Stimulated activated CD4-positive, alpha-beta T cell treated with anti-CD3 and anti-CD28 coated beads, TNF-alpha, amount 100 ng/mL, for 1 hour (primary cell): ENCODE measurements at places on chromosomes 16 and 17.

- no peak for DNase-seq
These were observed 56.5 kb downstream of the XPO6 start for GRCh38 chr16:28155293-28155692.

DNA sequence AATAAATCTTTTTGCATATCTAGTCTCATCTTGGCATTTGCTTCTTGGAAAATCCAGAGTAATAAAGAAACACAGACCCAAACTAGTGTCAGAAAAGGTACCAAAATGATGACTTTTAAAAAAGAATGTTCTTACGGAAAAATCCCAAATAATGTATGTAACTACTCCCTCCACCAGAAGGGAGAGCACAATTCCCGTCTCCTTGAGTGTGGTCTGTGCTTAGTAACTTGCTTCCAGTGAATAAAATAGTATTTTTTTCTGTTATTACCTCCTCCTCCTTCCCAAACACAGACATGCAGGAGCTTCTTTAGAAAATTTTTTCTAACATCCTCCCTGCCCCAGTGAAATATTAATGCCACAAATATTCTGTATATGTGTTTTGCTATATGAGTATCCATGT, 358.1 kb downstream of the ZFHX3 start:
- DNase-seq, result no peak

- no peak for DNase-seq
These were observed 6.6 kb upstream of the HOXB9 start for GRCh38 chr17:48632579-48633265.

GRCh38 chr17:81821603-81822311, 11.3 kb downstream of the MCRIP1 start:
- DNase-seq, result no peak

DNA sequence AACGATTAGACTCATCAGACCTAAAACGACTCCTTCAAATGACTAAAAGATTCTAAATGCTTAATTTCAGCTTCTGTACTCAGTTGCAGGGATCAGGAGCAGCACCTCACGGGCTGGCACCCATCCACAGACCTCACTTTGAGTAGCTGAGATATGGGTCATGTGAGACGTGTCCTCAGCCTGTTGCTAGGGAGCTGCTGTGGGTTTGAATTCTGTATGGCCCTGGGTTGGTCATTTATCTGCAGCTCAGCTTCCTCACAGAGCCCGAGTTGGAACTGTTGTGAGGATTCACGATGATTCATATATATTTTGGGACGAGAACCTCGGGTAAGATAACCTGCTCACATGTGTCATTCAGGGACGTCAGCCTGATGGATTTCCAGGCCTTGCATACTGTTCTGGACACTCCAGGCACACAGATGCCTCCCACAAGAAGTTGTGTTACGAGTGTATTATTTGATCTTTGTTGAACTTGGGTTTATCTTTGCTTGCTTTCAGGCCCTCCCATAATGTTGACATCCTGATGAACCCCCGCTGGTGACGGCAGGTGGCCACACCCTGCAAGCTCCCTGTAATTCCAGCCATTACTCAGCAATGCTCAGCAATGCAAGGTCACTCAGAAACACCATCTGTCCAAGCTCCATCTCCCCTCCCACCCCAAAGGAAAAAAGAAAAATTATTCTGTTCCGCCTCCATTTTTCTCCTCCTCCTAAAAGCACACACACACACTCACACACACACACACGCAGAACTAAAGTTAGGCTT, 137.6 kb downstream of the RBFOX3 start:
- DNase-seq, result no peak
